T-helper 17 cell (primary cell): ENCODE measurements at places on chromosomes 5 and 9. TPM values are rescaled to one million over a fixed set of nuclear protein-coding genes. Genes with fewer than 3 reads are reported as not detected.

The PLAC8L1 gene
- 0.94 TPM for total RNA-seq

The NMUR2 gene
- total RNA-seq = not detected

The ARHGEF37 gene
- total RNA-seq = 0.25 TPM

The EDIL3 gene
- not detected for total RNA-seq

The PCDHGC4 gene
- not detected for total RNA-seq

The ENG gene
- total RNA-seq = 6.4 TPM

The IFNA2 gene
- not detected for total RNA-seq

The AKNA gene
- total RNA-seq = 323 TPM

The EQTN gene
- total RNA-seq = not detected

The GADD45G gene
- total RNA-seq = 14.3 TPM

The HRH2 gene
- 4.9 TPM for total RNA-seq

The RRAGA gene
- 35.2 TPM for total RNA-seq

The MARCHF11 gene
- not detected for total RNA-seq

The TUSC1 gene
- not detected for total RNA-seq

The LRRC26 gene
- not detected for total RNA-seq

The ZNF366 gene
- total RNA-seq = 0.39 TPM
